Stomach (tissue), 19 donors: ENCODE measurements at places on chromosomes 2 and 18. TPM values are rescaled to one million over a fixed set of nuclear protein-coding genes. Genes with fewer than 3 reads are reported as not detected.

- no peaks in the 10 kb centered on the region for H3K36me3 ChIP-seq
- no peak overlapping the region for H3K4me3 ChIP-seq
- no peak for DNase-seq
- no peak overlapping the region for H3K27ac ChIP-seq
- H3K4me1 ChIP-seq: no peaks in the 10 kb centered on the region
These were observed 1177.4 kb upstream of the LRRTM1 start for GRCh38 chr2:81481994-81482368.

- DNase-seq: no peak
- H3K27me3 ChIP-seq: no peaks in the 10 kb centered on the region
- H3K4me3 ChIP-seq: no peak overlapping the region
- H3K36me3 ChIP-seq: no peaks in the 10 kb centered on the region
- peaks cover 27% of the 10 kb centered on the region for H3K4me1 ChIP-seq
These were observed 1.4 kb upstream of the UXS1 start for GRCh38 chr2:106195456-106195855.

Gene KCNK3
- 0.87 TPM for total RNA-seq

Gene RGPD6
- total RNA-seq: 39.1 TPM

GRCh38 chr2:109129356-109129920, 433 bp downstream of the SH3RF3 start:
- H3K36me3 ChIP-seq: no peaks in the 10 kb centered on the region
- peak overlapping the region; percentile 67 for H3K4me3 ChIP-seq
- DNase-seq: peak; percentile 68
- no peaks in the 10 kb centered on the region for H3K27me3 ChIP-seq
- peaks cover 25% of the 10 kb centered on the region for H3K4me1 ChIP-seq

DNA sequence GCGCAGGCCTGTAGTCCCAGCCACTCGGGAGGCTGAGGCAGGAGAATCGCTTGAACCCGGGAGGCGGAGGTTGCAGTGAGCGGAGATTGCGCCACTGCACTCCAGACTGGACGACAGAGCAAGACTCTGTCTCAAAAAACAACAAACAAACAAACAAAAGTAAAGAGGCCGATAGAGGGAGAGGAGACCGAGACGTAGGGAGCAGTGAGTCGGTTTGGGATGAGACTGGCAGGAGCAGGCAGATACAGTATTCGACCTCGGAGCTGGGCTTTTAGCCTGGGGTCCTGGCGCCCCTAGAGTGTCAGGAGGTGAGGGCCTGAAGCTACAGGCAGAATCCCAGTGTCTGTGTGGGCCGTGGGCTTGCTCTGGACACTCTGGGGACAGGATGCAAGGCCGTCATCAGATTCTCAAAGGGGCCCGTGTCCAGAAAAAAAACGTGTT, 51.2 kb downstream of the SLC4A1AP start:
- H3K4me1 ChIP-seq: peaks cover 9% of the 10 kb centered on the region
- H3K27me3 ChIP-seq: peaks cover 19% of the 10 kb centered on the region
- H3K36me3 ChIP-seq: no peaks in the 10 kb centered on the region
- no peak for DNase-seq
- peak overlapping the region; percentile 46 for H3K4me3 ChIP-seq
- peak overlapping the region; percentile 63 for H3K27ac ChIP-seq

Gene ABHD1
- total RNA-seq: not detected

DNA sequence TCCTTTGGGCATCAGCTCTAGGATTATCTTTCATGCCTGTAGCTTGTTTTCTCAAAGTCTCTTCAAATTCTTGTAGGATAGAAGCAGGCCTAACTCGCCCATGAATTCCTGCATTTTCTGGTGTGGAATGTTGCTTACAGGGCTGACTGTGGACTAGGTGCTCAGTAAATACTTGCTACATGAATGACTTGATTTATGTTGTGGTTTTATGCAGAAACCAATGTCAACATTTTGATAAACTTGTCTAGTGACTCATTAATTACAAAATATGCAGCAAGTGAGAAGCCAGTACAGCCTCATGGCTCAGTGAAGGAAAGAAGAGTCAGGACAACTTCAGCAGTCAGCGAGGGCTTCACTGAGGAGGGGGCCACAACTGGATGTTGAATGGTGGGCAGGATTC, 110.6 kb upstream of the SIX2 start:
- no peaks in the 10 kb centered on the region for H3K27me3 ChIP-seq
- DNase-seq: no peak
- H3K4me3 ChIP-seq: no peak overlapping the region
- no peak overlapping the region for H3K27ac ChIP-seq

DNA sequence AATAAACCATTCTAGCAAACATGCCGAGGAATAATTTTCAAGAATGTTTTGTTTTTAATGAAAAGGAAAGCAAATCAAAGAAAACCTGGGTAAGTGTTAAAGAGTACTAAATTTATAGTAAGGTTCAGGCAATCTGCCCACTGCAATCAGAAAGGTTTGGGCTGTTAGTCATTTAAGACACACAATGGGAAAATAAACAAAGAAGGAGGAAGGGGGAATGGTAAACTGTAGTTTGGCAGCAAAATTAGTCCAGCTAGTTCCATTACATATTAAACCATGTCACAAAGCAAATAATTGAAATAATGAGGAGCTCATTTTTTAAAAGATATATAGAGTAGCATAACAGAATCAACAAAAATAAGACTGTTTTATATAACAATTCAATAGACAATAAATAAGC, 87.5 kb upstream of the COPS8 start:
- peak; percentile 40 for DNase-seq
- H3K36me3 ChIP-seq: no peaks in the 10 kb centered on the region
- H3K27me3 ChIP-seq: no peaks in the 10 kb centered on the region

Gene DAW1
- total RNA-seq: not detected

- no peak overlapping the region for H3K4me3 ChIP-seq
- no peak overlapping the region for H3K27ac ChIP-seq
- H3K27me3 ChIP-seq: no peaks in the 10 kb centered on the region
- H3K36me3 ChIP-seq: no peaks in the 10 kb centered on the region
These were observed 46.2 kb upstream of the CCDC141 start for GRCh38 chr2:179096090-179096489.

DNA sequence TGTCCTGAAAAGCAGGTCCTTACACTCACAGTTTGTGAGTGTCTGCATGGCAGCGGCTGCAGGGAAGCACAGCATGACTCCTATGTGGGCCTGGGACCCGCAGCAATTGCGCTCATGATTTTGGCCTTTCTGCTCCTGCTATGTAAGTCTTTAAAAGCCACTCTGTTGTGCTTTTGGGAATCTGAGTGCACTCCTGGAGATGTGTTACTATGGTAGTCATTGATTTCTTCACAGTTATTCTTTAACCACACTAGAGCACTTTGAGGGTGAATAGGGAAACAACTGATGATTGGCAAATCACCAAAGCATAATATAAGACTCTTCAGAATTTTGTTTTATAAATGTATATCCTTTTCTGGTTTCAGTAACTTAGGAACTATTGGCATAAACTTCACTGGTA, 40.9 kb downstream of the DSG2 start:
- DNase-seq: no peak
- H3K27me3 ChIP-seq: no peaks in the 10 kb centered on the region

DNA sequence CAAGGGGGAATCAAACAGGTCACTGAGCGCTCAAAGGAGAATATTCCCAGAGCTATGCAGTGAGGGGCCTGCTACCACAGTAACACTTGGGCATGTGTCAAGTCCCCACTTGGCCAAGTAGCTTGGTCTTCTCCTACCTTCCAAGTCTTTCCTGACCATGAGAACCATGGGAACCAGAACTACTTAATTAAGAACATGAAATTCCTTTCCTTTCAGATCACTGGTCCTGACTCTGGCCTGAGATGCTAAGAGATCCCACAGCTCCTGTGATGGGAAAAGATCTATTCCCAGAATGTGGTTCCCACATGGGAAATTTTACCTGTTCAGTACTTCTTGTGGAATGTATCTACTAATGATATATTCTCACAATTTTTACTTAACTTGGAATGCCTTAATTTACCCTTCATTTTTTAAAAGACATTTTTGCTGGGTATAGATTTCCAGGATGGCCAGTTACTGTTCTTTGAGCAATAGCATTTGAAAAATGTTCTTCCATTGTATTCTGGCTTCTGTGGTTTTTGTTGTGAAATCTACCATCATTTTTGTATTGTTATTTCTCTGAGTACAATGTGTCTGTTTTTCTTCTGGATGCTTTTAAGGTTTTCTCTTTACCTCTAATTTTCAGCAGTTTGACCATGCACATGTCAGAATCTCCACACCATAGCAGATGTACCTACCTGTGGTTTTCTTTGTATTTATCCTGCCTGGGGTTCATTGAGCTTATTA, 37.9 kb downstream of the KCNIP3 start:
- H3K27ac ChIP-seq: no peak overlapping the region
- H3K36me3 ChIP-seq: no peaks in the 10 kb centered on the region
- H3K4me3 ChIP-seq: no peak overlapping the region
- no peaks in the 10 kb centered on the region for H3K4me1 ChIP-seq

DNA sequence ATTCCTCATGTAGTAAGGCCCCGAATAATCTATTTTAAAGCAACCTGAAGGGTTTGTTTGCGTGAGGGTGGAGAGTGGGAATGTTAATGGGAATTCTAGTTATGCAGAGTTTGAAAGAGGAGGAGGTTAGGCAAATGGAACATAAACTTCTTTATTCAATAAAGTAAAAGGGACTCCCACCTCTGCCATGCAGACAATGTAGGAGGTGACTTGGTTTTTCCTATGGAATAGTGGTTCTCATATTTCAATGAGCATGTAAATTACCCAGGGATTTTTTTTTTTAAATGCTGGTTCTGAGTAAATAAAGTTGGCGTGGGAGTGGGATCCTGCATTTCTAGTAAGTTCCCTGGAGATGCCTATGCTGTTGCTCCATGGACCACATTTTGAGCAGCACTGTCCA, 367.9 kb downstream of the THSD7B start:
- no peak overlapping the region for H3K4me3 ChIP-seq
- no peaks in the 10 kb centered on the region for H3K36me3 ChIP-seq
- H3K4me1 ChIP-seq: no peaks in the 10 kb centered on the region
- H3K27me3 ChIP-seq: no peaks in the 10 kb centered on the region
- no peak for DNase-seq

GRCh38 chr2:105655244-105655643, 89.5 kb upstream of the NCK2 start:
- H3K27ac ChIP-seq: no peak overlapping the region
- H3K27me3 ChIP-seq: no peaks in the 10 kb centered on the region
- no peak for DNase-seq
- no peak overlapping the region for H3K4me3 ChIP-seq

DNA sequence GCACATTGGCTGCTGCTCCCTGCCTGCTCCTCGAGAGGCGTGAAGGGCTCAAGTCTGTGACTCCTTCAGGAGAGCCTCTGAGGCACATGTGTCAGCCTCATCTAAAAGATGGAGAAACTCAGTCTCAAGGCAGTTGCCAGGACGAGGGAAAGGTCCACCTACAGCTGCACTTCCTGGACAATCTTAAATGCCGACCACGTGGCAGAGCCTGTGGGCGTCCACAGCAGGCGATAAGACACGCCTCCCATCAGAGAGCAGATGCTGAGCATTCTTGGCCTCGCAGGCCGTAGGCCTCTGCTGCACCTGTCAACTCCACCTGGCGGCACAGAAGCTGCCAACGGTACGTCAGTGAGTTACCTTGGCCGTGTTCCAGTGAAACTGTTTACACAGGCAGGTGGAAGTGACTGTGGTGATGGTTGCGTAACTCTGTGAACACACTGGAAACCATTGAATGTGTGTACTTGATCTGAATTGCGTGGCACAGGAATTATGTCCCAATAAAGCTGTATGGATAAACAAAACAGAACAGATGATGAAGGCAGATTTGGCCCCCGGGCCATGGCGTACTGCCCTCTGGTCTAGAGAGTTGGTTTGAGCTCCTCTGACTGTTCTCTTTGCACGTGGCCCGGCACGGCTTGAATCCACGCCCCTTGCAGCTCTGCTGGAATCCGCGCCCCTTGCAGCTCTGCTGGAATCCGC, 114.5 kb downstream of the RNF144A start:
- peak overlapping the region; percentile 21 for H3K27ac ChIP-seq
- H3K4me1 ChIP-seq: peaks cover 17% of the 10 kb centered on the region
- peaks cover 16% of the 10 kb centered on the region for H3K36me3 ChIP-seq
- no peak overlapping the region for H3K4me3 ChIP-seq

DNA sequence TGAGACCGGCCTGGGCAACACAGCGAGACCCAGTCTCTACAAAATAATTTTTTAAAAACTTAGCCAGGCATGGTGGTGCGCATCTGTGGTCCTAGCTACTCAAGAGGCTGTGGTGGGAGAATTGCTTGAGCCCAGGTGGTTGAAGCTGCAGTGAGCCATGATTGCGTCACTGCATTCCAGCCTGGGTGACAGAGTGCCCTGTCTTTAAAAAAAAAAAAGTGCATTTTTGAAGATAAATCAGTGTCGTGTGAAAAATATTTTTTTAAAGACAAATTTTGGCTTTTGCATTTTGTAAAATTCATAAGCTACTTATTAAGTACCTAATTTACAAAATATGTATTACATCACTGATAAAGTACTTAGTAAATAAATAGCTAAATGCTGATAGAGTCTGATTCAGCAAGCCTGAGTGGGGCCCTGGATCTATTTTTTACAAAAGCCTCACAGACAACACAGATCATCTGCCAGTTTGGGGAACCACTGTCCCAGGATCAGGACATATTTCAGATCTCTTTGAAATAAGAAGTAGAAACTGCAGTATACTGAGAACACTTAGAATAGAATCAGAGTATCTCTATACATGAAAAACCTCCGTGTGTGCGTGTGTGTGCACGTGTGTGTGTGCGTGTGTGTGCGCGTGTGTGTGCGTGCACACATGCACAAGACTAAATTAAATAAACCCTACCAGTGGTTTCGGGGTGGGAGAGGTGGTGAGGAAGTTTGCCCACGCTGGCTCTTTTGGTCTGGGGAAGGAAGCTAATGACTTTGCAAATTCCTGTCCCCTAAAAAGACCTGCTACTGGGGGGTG, 61.6 kb downstream of the AAK1 start:
- peak; percentile 29 for DNase-seq
- peaks cover 79% of the 10 kb centered on the region for H3K4me1 ChIP-seq
- no peak overlapping the region for H3K27ac ChIP-seq
- H3K36me3 ChIP-seq: no peaks in the 10 kb centered on the region
- H3K4me3 ChIP-seq: no peak overlapping the region

Gene TSPYL6
- not detected for total RNA-seq

DNA sequence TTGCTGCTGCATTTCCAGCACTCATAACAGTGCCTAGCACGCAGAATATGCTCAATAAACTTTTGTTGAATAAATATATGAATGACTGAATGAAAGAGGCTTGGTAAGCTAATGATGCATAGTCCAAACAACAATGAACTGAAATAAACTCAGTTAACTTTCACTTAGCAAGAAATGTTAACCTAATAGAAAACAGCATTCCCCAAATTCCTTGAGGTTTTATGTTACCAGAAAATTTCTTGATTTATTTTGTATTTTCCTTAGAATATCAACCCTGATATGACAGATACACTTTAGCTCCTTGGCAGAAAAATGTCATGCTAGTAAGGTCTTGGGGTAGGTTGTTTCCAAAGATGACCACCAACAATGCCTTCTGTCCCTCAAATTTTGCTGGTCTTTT, 217.4 kb downstream of the KCNE4 start:
- H3K27ac ChIP-seq: no peak overlapping the region
- H3K36me3 ChIP-seq: no peaks in the 10 kb centered on the region
- no peaks in the 10 kb centered on the region for H3K27me3 ChIP-seq
- H3K4me1 ChIP-seq: no peaks in the 10 kb centered on the region

- H3K27me3 ChIP-seq: no peaks in the 10 kb centered on the region
- no peak for DNase-seq
- H3K4me3 ChIP-seq: no peak overlapping the region
- H3K4me1 ChIP-seq: no peaks in the 10 kb centered on the region
- H3K27ac ChIP-seq: no peak overlapping the region
- no peaks in the 10 kb centered on the region for H3K36me3 ChIP-seq
These were observed 170.0 kb downstream of the LTBP1 start for GRCh38 chr2:33116799-33117198.

Gene ALPP
- total RNA-seq: not detected

- peak overlapping the region; percentile 90 for H3K27ac ChIP-seq
- peak; percentile 81 for DNase-seq
- peaks cover 92% of the 10 kb centered on the region for H3K4me1 ChIP-seq
- no peaks in the 10 kb centered on the region for H3K27me3 ChIP-seq
- no peaks in the 10 kb centered on the region for H3K36me3 ChIP-seq
- H3K4me3 ChIP-seq: peak overlapping the region; percentile 82
These were observed 2.5 kb downstream of the IGFBP5 start for GRCh38 chr2:216692636-216693413.
